Keratinocyte (primary cell): ENCODE measurements at places on chromosomes 12 and 14. TPM values are rescaled to one million over a fixed set of nuclear protein-coding genes. Genes with fewer than 3 reads are reported as not detected.

The VPS29 gene
- 165 to 219 TPM (median 166 TPM) in 3 replicates for polyA plus RNA-seq

The CPM gene
- 1.3 to 2.7 TPM (median 2.5 TPM) in 3 replicates for polyA plus RNA-seq

The SIRT4 gene
- polyA plus RNA-seq: 0.75 to 1.7 TPM (median 0.98 TPM) in 3 replicates

The LRRIQ1 gene
- 0.37 to 0.97 TPM (median 0.84 TPM) in 3 replicates for polyA plus RNA-seq

The LPAR5 gene
- polyA plus RNA-seq: 6.7 to 11.7 TPM (median 8.3 TPM) in 3 replicates

The R3HDM2 gene
- 8.1 to 13.4 TPM (median 11.1 TPM) in 3 replicates for polyA plus RNA-seq

The TPPP2 gene
- not detected in 3 replicates for polyA plus RNA-seq

The DACT1 gene
- 0.10 to 0.19 TPM (median 0.18 TPM) in 3 replicates for polyA plus RNA-seq

The ACOT4 gene
- polyA plus RNA-seq: 0.29 to 0.68 TPM (median 0.40 TPM) in 3 replicates

DNA sequence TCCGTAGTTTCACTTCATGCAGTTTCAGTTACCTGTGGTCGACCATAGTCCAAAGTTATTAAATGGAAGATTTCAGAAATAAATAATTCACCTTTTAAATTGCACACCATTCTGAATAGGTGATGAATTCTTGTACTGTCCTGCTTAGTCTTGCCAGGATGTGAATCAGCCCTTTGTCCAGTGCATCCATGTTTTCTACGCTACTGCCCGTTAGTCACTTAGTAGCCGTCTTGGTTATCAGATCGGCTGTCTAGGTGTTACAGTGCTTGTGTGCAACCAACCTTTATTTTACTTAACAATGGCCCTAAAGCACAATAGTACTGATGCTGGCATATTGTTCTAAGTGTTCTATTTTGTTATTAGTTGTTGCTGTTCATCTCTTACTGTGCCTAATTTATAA lies 146.7 kb downstream of the ACSS3 start:
- no peak for DNase-seq

GRCh38 chr12:52119398-52120254 lies 40.1 kb downstream of the SMIM41 start:
- no peak for DNase-seq

DNA sequence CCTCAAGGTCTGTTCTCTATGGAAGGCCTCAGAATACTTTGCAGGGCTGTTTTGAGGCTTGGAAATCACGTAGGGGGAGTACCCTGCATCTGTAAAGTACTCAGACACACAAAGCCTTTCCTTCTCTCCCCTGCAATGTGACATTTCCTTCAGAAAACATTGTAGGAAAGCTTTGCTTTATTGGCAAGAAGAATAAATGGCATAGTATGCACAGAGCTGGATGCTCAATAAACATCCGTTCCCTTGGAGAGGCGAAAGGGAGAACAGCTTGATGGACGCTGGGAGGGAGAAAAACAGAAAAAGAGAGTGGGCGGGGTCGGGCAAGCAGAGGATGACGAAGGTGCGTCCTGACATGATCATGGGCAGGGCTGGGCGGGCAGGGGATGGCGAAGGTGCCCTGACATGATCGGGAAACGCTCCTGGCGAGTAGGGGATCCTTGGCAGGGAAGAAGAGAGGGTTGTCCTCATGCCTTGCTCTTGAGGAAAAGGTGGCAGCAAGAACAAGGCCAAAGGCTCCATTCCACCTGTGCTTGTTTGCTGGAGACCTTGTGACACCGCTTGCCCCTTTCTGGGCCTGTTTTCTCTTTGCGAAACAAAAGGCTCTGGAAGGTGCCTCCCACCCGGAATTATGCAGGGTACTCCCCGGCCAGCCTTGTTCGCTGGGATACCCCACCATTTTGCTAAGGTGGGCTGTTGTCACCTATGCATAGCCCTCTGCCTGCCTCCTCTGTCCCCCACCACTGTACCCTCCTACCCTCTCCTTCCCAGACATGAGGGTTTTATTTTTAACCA lies 21.1 kb downstream of the IRF2BPL start:
- no peak for DNase-seq

- no peak for DNase-seq
Observed at GRCh38 chr14:98923596-98923995, 348.4 kb downstream of the BCL11B start.

GRCh38 chr14:55578511-55578910 lies 1.5 kb upstream of the KTN1 start:
- no peak for DNase-seq

- DNase-seq: no peak
Observed at GRCh38 chr12:6839482-6840201, 1.1 kb upstream of the GNB3 start.

- no peak for DNase-seq
Observed at GRCh38 chr12:51820526-51821439, 27.7 kb downstream of the FIGNL2 start.

- no peak for DNase-seq
Observed at GRCh38 chr14:63545431-63545830, 2.3 kb upstream of the PPP2R5E start.

- DNase-seq: peak; percentile 97
Observed at GRCh38 chr12:28899951-28900350, 249.1 kb upstream of the FAR2 start.
